ENCODE measurements at places on chromosomes 11 and 22.

- no peak for DNase-seq
Measured at GRCh38 chr11:46633291-46634217, 16.2 kb downstream of the ATG13 start.

DNA sequence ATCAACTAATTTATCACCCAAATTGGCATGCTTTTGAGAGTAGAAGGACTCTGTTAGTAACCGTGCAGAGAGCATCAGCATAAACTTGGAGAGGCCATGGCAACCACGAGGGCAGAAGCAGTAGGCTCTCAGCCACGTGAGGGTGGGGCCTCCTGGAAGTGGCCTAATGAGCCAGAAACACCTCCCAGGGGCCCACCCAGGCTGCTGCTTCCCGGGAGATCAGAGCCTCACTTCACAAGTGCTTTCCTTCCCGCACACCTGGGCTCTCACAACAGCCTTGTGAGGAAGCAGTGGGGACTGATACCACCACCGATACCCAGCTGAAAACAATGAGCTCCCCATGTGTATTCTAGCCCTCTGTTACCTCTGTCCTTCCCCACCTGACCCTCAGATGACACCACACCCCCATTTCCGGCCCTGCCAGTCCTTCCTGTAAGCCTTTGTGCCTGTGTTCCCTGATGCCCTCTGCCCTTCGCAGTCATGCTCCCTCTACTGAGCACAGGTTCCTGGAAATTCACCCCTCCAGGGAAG is 17.0 kb downstream of the TRIM29 start:
- no peak for DNase-seq

DNA sequence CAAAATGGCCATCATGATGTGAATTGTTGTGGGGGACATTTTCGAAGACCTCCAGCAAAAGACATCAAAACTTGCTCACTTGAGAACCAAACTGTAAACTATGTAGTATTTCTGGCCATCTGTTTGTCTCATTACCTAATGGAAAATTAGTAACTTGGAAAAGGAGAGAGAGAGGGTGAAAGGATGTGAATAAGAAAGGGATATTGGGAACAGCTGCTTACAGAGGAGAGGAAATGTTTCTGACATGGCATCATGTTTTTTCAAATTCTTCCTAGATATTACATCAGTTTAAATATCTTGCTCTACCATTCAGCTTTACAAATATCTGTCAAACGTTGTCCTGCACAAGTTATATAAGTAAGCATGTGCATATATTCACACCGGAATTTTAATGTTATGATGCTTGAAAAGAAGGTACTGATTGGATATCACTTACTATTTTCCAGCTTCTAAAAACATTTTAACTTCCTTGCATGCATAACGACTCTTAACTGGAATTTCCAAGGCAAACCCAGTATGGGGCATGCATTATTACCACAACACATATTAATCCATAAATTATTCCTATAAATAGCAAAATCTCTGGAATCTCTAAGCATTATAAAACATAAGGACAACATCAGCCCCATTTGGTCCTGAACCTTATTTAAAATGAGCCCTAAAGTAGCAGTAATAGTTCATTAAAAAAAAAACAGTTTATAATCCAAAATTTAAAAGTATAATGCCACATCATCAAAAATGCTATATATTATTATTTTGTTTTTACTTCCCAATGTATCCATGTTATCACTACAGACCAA is 20.0 kb downstream of the GUCY1A2 start:
- DNase-seq: no peak

DNA sequence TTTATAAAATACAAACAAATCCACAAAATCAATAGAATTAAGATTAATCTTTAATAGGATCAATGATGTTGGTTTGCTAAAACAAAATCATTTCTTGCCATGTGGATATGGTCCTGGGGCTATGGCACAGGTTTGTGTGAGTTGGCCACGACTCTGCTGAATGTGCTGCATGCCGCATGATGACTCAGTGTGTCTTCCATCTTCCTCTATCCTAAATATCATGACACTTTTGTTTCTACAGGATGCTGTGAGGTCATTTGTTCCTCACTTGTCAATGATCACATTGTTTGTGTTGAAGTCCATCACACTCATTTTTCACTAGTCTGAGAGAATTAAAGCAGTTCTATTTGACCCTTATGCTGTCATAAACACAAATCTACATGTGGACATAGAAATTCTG is 167.2 kb upstream of the ZBED5 start:
- no peak for DNase-seq

All from nephron progenitor cell (in vitro differentiated cells).